ENCODE measurements at places on chromosomes 12 and 14.
A peak's percentile ranks its signal among the peaks of the same experiment; 100 is the strongest.

GRCh38 chr14:32382704-32383103, 53.6 kb downstream of the AKAP6 start:
- DNase-seq: peak; percentile 29

- no peak for DNase-seq
These were observed 493.8 kb downstream of the VRK1 start for GRCh38 chr14:97290977-97291376.

GRCh38 chr12:60498656-60499055, 902.8 kb downstream of the SLC16A7 start:
- DNase-seq: no peak

DNA sequence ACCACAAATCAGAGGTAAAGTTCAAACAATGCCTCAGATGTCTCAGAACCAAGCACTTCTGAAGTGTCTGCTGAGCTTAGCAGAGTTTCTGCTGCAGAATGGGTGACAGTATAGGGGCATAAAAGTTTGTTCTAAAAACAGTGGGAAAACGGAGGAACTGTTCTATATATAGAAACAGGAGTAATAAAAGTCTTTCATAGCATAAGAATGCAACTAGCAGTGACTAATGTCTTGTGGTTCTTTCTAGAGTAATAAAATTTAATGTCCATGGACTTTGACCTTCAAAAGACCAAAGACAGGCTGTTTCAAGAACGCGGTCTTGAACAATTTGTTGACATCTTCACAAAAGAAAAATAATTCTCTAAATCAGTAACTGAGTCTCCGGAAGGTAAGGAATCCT, 107.5 kb upstream of the FAR2 start:
- DNase-seq: peak; percentile 37

DNA sequence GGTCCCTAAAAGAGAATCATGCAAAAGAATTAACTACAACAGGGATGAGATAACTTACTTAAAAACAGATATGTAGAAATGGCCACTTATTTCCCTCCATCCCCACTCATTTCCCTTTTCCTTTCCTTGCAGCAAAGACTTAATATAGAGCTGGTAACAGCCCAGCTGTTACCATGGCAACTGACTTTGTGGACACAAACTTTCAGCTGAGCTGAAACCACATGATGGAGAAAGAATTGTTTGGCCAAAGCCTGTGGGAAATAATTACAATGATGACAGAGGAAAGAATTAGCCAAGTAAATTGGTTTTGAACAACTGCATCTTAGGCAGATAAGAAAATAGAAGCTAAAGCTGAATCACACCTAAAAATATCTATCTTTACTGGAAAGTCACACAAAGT, 364.9 kb downstream of the GALC start:
- DNase-seq: peak; percentile 26

DNA sequence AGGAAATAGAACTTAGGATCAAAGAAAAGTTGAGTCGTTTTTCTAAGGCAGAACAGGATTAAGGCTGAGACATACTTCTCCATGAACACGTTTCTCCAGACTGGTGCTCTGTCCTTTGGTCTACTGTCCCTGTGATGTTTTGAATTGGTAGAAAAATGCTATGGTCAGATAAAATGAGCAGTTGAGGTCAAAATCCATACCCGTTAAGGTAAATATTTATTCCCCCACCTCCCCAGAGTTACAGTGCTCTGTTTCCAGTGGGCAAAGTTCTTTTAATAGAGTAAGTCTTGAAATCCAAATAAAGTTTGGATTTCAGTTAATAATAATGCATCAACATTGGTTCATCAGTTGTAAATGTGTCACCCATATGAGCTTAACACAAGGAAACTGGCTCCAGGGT, 74.5 kb downstream of the PTHLH start:
- DNase-seq: no peak

DNA sequence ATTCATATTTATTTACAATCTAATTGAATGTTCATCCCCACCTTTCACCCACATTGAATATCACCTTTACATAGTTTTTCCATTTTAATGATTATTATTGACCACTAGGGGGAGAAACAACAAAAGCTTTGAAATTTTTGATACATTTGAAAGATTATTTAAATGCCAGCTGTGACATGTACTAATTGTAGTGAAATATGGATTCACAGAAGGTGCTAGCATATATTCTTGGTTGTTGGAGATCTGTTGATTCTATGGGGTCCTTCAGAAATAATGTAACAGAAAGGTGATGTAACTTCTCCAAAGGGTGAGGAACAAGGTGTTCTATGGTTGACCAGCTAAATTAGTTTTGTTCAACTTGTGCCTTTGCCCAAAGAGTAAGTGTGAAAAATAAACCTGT, 22.4 kb upstream of the GPR33 start:
- DNase-seq: peak; percentile 42

- DNase-seq: no peak
These were observed 888 bp downstream of the CCDC88C start for GRCh38 chr14:91416744-91417119.

DNA sequence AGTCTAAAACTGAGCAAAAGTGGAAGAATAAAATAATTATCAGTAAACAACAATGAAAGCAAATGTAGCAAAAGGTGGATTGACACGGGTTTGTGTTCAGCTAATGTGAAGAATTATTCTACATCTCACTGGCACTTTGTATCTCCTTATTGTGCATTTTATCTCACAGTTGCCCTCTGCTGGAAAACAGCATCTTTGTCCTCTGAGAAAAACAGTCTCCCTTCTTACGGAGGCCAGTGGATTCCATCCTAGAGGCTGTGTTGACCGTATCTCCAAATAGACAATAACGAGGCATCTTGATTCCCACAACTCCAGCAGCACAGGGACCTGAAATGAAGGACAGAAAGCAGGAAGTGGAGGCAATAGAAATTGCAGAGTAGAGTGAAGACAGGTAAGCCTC, 51.3 kb upstream of the PLBD1 start:
- peak; percentile 63 for DNase-seq

DNA sequence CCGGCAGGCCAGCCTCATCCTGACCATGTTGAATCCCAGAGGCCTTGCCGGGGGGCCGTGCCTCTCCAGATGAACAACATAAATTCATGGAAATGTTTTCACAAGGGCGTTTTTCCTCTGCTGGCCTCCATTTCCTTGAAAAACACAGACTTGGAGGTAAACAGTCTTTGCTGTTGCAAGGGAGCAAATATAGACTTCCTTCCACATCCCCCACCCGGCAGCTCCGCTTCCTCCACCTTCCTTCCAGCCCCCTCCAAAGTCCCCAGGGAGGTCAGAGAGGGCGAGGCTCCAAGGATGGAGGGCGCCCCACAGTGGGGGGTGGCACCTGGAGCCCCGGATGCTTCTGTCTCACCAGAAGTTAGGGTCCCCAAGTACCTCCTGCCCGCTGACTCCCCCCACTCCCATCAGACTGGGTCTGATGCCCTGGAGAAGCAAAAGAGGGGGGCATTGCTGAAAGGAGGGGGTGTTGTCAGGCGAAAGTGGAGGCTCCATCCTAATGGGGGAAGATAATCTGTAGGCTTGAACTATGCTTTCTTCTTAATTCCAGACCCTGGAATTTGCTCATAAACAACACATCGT, 31.1 kb downstream of the CALM1 start:
- DNase-seq: no peak

GRCh38 chr14:33642080-33642479, 308.8 kb downstream of the EGLN3 start:
- no peak for DNase-seq

DNA sequence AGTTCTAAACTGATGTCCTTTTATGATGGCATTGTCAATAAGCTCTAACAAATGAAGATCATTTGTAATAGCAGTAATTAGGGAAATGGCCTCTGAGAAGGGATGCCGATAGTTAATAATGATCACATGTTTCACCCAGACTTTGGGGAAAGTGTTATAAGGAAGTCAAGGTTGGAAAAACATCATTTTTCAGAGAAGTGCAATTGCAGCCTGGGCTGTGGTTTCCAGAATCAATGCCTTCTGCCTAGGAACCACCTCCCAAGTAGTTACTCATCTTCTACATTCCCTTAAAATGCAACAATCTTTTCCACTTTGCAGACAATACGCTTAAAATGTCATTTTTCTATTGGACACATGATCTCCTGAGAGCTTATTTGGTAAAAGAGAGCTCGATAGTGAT, 879 bp downstream of the EDDM3A start:
- no peak for DNase-seq

DNA sequence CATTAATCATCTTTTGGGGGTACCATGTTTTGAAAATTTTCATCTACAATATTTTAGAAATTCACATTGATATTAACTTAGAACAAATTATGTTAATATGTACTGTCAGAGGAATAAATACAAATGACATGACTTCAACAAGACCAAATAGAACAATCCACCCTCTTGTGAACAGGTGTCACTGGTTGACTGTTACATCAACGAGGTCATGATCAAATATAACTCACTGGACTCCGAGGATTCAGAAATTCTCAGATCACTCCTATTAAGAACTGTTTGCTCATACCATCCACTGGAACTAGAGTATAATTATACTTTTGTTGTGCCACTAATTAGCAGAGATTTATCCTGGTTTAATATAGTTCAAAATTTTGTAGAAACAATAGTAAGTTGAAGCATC, 318.8 kb downstream of the PRKD1 start:
- DNase-seq: no peak

DNA sequence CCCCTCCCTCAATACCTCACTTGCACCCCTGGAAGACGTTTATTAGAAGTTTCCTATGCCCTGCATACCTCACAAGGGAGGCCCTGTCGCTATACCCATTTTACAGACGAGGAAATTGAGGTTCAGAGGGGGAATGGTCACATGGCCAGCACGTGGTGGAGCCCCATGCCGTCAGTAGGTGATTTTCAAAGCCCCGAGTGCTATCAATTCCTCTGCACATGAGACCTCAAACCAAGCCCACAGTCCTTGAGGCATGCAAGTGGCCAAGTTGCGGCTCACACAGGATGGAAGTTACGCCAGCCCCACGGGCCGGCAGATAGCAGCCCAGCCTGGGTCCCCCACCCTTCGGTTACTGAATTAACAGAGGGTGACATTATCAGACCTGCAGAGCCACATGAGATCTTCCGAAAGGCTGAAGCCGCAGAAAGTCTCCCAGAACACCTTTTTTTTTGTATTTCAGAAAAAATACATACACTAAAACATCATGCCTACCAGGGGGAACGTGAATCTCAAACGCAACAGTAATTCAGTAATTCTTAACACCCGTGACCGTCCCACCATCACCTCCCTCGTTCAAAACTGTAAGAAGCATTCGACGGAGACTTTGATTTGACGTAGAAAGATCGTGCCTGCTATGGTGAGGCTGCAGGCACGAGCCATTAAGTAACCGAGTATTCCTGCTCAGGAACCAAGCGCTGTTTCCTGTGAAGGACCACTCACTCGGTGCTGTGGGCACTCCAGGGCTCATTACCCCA, 129.0 kb downstream of the RFLNA start:
- DNase-seq: no peak

All from COLO829 (cell line).